Effector memory CD4-positive, alpha-beta T cell (primary cell): ENCODE measurements at places on chromosomes 3 and 15.

GRCh38 chr3:95923496-95924210, 890.7 kb upstream of the EPHA6 start:
- DNase-seq, result no peak

DNA sequence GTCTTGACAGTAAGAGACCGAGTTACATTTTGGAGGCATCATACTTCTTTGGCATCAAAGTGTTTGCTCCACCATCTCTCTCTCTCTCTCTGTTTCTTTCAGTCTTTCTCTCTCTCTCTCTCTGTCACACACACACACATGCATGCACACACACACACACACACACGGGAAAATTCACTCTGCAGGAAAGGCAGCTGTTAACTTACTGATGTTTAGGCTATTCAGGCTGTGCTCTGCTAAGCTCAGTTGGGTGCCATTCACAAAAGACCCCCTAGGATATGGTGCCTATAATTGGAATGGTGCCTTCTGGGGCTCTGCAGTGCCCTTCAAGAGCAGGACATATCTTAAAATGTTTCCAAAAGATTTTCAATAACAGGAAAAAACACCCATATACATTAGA, 78.2 kb downstream of the KCNH8 start:
- no peak for DNase-seq

- DNase-seq, result no peak
These were observed 41.3 kb downstream of the GLDN start for GRCh38 chr15:51382787-51383186.

DNA sequence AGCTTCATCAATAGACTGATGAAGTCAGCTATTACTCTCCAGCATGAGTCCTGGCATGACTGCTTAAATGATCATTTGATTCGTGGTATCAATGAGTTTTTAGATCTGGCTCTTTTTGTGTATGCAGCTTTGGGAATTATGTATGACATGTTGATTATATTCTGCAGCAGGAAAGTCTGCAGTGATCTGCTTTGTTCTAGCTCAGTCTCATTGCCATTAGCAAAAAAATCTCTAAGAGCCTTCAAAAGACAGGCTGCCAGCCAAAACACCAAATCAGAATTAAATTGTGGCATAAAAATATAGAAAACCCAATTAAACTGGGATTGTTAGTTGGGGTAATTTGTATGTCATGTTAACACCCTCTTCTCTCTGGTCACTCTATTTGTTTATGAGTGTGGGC, 1021.0 kb upstream of the SEMA6D start:
- no peak for DNase-seq
